ENCODE measurements at places on chromosomes 12 and 14.

DNA sequence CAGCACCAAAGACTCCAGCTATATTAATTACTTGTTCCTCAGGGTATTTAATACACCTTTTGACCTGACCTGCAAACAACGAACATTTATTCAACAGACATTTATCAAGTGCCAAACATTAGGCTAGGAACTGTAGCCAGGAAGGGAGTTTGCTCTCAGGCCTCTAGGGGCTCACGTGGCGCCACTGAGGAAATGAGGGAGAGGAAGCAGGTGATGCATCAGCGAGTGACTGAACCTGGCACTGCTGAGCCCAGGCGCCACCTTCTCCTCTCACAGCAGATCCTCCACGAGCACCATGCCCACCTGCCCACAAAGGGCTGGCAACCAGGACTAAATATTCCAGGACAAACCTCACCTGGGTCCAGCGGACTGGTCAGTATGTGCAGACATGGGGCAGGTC, 50.2 kb downstream of the SETD3 start:
- DNase-seq, result no peak

- no peak for DNase-seq
Observed at GRCh38 chr14:69106451-69106850, 46.5 kb downstream of the DCAF5 start.

GRCh38 chr14:99026471-99026870, 245.5 kb downstream of the BCL11B start:
- no peak for DNase-seq

DNA sequence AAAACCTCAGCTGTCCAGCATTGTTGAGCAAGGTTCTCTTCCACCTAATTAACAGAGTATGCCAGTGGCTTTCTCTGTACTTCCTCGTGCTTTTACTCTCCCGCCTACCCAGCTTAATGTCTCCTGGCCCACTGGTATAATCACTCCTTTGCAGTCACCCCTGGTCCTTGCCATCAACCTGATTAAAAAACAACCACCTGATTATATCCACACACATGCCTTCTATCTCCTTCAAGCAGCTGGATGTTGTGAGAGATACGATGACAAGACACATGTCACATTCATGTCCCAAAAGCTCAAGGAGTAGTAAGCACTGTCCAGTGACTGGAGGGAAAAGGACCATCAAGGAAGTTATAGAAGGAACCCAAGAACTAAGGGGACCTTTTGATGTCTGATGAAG, 241.3 kb upstream of the GRIP1 start:
- DNase-seq, result no peak

- DNase-seq, result peak; percentile 14
Observed at GRCh38 chr12:21502164-21502496, 541 bp downstream of the GOLT1B start.

DNA sequence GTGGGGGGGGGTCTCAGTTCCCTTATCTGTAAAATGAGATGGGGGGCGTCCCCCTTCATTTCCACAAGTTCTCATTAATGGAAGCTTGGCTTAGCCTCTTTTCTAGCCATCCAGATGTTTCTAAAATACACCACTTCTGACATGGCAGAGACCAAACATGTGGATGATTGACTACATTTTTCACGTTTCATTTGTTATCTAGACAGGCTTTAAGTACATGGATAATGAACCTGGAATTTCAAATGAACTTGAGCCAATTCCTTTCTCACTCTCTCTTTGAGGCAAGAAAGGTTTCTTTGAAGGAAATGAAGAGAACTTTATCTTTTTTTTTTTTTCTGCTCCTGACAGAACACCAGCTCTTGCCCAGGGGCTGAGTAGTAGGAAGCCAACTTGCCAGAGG, 39.1 kb downstream of the CCDC60 start:
- DNase-seq, result no peak

DNA sequence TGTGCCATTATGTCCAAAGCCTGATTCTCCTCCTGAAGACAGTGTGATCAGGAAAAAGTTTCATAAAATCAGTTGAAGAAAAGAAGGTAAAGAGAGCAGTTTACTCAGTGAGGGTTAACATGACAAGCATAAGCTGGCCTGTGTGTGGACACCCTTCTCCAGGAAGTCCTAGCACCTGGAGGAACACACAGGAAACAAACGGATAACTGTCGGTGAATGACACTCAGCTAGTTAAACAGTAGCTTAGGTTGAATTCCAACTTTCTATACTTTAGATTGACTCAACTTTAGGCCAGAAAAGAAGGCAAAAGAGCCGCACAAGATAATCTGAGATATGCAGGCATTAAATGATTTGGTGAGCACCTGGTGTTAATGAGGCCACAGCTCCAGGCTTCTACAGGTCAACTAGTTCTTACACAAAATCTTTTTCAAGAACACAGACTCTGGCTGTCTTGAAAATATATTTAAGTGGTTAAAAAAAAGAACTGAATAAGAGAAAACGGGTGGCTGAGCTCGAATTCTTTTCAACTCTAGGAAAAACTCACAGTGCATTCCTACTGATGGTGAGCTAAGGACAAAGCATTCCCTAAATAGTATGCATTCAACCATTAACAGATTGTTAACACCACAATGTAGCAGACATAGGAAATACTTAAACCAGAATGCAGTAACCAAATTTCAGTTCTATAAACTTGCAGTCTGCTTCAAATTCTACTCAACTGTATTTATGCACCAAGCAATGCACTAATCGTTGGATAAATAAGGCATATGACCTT, 56.9 kb upstream of the TSPAN8 start:
- no peak for DNase-seq

DNA sequence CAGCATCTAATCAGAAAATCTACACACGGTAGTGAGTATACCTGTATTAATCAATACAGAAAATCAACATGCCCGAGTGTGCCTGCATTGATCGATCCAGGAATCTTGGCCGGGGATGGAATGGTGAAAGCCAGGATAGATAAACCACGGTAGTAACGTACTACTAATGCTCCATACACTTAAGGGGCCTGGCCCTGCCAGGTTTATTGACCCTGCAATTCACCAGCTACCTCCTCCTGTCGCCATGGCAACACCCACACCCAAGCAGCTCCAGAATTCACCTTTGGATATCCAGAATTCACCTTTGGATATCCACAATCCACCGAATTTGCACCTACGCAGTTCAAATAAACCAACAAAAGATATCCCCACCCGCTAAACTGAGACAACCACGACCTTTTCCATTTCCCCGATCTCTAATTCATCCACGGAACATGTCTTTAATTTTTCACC, 14.8 kb upstream of the CALM1 start:
- peak; percentile 76 for DNase-seq

DNA sequence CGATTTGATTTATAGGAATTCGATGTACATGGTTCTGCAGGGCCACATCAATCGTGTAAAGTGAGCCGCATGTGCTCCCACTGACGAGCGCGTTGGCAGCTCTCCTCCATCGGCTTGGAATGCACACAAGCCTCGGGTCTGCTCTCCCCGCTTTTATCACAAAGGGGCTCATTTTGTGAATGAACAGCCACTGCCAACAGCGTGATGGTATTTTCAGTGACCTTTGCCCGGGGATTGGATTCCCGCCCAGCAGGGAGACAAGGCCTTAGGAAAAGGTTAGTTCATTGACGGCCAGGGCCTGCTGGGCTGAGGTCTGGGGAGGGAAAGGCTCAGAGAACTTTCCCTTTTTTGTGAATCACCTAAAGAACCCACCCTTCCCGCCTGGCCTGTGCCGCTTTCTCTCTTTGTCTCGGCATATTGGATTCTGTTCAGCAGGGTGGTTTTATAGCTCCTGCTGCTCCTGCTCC, 232.1 kb downstream of the MSRB3 start:
- DNase-seq, result peak; percentile 82

DNA sequence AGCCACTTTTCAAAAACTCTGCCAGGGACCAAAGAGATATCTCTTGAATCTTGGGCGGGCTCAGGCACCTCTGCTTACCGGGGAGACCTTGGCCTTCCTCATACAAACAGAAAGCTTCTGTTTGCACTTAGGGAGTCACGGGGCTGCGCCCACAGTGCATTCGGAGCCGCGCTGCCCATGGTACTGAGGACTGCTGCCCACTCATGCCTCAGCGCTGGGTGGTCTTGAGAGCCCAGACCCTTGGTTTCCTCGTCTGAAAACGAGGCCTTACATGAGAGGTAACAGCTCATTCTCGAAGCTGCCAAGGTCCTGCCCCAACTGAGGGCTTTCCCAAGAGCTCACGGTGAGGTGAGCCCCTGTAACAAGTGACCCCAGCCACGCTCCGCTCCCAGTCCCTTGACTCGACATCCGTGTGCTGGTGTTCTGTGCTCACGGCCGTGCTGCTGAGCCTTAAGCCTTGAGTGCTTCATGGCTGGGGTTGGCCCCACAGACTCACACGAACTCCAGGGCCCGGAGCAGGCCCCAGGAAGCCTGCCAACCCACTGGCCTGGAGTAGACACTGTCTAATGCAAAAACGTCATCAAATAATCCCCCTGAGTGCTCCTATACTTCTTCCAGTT, 47.4 kb upstream of the GPR68 start:
- DNase-seq, result no peak

- DNase-seq, result no peak
Observed at GRCh38 chr12:4212845-4213244, 60.7 kb upstream of the CCND2 start.

- DNase-seq, result no peak
Observed at GRCh38 chr14:92441751-92442504, 71.7 kb upstream of the RIN3 start.

GRCh38 chr14:101884089-101884933, 80.1 kb upstream of the DYNC1H1 start:
- DNase-seq, result no peak

GRCh38 chr12:48454667-48455066, 17.7 kb upstream of the ANP32D start:
- DNase-seq, result no peak

DNA sequence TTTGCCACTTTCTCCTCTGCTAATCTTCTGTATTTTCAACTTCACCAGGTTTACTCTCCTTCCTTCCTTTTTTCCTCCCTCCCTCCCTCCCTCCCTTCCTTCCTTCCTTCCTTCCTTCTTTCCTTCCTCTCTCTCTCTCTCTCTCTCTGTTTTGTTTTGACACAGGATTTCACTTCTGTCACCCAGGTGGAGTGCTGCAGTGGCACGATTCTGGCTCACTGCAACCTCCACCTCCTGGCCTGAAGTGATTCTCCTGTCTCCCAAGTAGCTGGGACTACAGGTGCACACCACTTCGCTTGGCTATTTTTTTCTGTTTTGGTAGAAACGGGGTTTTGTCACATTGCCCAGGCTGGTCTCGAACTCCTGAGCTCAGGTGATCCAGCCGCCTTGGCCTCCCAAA, 181.2 kb upstream of the BTG1 start:
- DNase-seq, result no peak

DNA sequence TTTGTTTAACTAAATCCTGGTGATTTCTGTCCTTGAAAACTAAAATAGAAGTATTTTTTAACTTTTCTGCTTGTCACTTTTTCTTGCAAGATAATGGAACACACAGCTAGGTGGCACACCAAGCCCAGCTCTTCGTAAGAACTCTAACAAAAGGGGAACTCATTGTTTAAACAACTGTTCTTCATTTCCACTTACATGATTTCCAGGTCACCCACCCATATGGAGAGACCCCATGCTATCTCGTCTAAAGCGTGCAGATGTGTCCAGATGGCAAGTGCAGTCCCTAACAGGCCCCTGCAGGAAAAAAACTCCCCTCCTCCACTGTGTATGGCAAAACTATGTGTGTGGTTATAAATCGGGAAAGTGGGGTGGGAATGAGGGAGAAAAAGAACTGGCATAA, 43.3 kb upstream of the NT5DC3 start:
- no peak for DNase-seq

DNA sequence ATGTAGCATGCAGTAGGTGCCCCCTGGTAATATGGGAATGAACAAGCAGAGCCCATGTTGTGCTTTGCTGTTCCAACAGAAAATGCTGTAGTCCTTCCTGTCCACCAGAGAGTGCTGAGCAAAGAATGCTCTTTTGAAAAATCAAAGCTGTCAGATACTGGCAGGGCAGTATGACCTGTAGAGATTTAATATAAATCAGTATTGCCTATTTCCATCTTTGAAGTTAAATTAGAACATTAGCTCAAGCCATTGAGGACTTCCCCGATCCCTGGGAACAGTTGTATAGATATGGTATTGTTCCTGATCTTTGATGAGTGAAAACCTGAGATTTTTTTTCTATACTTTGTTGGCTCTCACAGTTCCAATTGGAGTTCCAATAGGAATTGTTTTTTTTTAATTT, 13.0 kb downstream of the TTC8 start:
- DNase-seq, result no peak

DNA sequence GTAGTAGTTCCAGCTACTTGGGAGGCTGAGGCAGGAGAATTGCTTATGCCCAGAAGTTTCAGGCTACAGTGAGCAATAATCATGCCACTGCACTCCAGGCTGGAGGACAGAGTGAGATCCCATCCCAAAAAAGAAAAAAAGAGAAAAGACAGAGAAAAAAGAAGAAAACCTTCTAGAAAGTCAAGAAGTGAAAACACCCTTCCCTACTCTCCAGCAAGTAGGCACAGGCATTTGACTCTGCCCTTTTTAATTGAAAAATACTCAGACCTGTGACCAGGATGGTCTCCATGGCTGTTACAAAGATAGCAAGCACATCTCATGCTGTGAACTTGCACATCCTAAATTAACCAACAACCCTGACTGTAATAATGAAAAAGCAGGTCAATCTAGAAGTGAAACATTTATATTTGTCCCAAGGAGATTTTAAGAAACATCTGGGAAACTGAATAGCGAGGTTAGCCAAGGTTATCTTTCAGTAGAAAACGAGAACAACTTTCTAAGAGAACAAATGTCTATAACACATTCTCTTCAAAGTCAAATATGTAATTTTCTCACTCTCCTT, 2.0 kb downstream of the TMTC1 start:
- DNase-seq, result no peak

GRCh38 chr12:116138781-116139180, 138.7 kb downstream of the MED13L start:
- no peak for DNase-seq

GRCh38 chr14:91264151-91265150, 19.9 kb upstream of the GPR68 start:
- DNase-seq, result no peak

GRCh38 chr14:45251912-45252311, 1.1 kb downstream of the MIS18BP1 start:
- DNase-seq, result peak; percentile 36

DNA sequence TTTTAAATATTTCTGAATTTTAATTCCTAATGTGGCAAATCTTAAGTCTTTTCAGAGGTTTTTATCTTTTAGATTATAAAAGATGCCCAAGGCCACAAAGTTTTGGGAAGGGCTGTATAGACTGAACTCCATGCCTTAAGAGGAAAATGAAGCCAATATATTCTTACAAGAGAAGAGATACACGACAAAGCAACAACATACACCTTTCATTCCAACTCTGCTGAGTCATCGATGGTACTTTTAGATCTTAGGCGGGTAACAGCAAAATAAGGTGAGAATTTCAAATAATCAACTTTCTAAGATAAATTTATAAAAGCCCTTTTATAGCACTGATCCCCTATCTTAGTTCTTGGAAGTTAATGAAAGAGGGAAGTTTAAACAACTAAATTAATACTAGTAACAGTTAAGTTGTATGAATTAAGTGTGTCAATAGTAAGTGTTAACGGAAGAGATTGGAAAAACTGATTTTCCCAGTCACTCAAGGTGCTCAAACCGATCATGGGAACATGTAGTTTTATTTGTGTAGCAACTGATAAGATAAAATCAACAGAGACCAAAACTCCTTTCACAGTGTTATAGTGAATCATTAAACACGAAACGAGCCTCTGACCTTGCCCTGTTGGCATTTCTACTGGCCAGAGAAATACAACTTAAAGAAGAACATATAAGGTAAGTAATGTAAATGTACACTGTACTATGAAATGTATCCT, 18.8 kb upstream of the PIK3C2G start:
- DNase-seq, result peak; percentile 19
